NCI-H2107 (cell line): ENCODE measurements at places on chromosomes 2 and 18.

DNA sequence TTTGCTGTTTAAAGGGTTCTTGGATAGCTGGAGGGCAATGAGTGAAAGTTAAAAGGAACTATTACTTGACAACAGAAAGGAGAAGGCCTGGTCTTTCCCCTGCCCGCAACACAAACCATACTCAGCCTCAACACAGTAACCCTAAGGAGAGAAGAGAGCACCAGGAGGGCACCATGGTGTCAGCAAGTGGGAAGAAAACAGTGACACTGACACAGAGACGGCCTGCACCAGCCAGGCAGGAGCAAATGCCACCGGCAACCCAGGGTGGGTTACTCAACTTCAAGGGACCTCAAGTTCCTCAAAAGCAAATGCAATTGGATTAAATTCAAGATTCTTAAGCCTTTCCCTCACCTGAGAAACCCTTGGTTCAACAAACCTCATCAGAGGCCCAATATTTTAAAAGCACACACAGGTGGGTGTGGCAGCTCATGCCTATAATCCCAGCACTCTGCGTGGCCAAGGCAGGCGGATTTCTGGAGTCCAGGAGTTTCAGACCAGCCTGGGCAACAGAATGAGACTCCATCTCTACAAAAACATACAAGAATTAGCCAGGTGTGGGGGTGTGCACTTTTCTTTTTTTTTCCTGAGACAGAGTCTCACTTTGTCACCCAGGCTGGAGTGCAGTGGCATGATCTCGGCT, 52.3 kb downstream of the TFCP2L1 start:
- DNase-seq: no peak

DNA sequence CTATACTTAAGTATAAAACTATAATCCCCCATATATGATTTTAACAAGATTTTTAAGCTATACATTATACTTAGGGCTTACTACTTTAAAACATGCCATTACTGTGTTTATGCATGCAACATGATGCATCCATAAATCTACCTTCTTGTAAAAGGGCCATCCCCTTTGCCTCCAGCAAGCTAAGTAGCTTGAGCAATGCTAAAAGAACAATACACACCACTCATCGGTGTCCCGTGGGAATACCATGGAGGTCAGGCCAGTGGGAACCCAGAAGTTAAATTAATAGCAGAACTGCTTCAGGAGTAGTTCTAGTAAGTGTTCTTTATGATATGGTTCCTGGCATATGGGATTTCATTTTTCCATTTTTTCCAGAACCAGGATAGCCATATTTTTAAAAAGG, 37.8 kb downstream of the SH3RF3 start:
- peak; percentile 1 for DNase-seq

GRCh38 chr2:195330513-195330956, 326.5 kb upstream of the SLC39A10 start:
- DNase-seq: no peak

DNA sequence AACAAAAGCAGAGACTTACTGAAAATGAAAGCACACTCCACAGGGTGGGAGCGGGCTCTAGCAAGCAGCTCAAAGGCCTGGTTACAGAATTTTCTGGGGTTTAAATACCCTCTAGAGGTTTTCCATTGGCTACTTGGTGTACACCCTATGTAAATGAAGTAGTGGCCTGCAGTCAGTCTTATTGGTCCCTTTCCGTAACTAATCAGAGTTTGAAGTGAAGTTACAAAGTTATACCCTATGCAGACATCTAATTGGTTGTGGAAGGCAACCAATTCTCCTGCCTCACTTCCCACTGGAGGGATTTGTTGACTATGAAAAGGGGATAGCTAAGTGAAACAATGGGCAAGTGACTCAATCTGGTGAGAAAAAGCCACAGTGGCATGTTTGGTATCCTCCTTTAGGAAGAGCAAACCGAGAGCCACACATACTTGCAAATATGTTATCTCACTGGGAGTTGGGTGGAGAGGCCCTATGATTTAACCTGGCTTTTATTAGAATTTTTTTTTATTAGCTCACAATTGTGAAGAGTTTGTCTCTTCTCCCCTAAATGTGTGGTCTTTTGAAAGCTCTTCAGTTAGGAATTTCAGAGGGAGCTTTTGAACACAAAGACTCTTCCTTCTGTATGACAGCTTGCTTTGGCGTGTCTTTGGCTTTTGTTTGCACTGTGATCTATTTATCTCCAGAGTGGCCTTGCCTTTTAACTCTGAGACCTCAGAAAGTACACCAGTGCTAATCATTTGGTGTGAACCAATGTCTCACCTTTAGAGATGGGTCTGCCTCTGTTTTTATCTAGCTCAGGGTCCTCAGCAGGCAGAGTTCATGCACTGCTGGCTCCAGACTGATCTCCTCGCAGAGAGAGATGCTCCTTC, 69.6 kb downstream of the MAP4K4 start:
- DNase-seq: no peak

- no peak for DNase-seq
These were observed 4.2 kb downstream of the ALLC start for GRCh38 chr2:3662239-3662638.

DNA sequence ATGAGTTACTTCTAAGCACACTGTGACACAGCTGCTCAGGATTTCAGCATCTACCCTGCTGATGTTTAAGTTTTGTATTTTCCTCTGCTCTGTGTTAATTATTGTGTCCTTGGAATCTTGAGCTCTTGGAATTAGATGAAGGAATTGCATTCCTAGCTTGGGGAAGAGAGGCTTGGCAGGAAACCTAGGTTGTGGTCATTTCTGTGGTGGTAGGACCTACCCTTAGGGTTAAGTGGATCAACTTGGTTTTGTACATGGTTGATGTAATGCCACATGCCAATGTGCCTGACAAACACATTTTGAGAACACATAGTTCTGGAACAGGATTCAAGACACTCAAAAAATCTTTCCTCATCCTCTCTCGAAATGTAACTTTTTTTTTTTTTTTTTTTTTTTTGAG, 264.5 kb upstream of the MEX3C start:
- DNase-seq: no peak

DNA sequence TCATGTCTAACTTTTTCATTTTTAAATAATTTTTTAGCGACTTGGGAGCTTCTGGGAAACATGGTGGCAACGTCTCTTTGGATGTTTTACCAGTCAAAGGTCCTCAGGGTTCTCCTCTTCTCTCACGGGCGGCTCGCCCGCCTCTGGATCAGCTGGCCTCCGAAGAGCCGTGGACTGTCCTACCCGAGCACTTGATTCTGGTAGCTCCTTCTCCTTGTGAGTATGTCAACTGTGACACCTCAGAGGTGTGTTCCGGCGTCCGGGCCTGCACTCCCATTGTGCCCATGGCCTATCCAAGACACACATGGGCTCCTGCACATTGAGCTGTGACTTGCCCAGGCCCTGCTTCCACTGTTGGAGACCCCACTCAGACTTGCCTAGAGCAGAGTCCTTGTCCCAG, 104.3 kb downstream of the CEP192 start:
- DNase-seq: no peak

DNA sequence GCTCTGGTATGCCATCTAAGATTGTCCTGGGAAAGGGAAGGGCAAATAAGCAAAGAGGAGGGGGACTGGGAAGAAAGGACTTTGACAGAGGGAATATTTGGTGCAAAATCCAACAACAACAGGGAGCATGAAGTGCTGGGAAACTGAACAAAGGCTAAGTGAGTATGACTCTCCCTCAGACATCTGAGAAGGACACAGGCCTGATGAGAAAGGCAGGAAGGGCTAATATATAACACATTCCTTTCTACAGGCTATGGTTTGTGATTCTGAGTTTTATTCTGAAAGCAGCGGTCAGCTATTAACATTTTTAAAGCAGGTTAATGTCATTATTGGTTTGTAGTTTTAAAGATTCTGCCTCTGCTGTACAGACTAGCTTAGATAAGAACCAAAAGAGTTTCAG, 1579.5 kb downstream of the LRP1B start:
- DNase-seq: no peak

DNA sequence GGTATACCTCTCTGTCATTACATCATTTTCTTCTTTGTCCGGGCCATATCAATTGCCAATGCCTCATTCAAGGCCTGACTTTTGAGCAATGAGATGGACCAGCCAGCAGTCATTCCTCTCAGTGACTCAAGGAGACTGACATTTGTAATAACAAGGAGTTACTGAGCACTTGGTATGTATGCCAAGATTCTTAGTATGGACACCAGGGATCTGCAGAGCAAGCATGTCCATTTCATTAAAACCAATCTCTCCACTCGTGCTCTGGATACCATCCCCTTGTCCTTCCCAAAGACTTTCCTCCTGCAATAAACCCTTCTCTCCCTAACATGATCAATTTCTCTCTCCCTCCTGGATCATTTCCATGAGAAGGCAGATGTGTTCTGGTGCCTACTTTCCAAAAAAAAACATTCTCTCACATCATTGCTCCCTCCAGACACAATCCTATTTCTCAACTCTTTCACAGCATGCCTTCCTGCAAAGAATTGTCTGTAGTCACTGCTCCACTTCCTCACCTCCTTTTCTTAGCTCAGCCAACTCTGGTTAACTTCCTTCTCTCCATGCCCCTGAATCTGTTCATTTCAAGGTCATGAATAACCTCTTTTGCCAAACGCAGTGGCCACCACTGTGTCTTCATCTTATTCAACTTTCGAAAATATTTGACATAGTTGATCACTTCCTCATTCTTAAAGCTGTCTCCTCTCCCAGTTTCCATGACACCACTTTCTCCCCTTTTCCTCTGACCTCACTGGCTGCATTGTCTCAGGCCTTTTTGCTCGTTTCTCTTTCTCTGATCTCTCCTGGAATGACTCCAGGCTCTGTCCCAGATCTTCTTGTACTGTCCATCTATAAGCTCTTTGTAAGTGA, 102.8 kb upstream of the CYP1B1 start:
- DNase-seq: no peak

DNA sequence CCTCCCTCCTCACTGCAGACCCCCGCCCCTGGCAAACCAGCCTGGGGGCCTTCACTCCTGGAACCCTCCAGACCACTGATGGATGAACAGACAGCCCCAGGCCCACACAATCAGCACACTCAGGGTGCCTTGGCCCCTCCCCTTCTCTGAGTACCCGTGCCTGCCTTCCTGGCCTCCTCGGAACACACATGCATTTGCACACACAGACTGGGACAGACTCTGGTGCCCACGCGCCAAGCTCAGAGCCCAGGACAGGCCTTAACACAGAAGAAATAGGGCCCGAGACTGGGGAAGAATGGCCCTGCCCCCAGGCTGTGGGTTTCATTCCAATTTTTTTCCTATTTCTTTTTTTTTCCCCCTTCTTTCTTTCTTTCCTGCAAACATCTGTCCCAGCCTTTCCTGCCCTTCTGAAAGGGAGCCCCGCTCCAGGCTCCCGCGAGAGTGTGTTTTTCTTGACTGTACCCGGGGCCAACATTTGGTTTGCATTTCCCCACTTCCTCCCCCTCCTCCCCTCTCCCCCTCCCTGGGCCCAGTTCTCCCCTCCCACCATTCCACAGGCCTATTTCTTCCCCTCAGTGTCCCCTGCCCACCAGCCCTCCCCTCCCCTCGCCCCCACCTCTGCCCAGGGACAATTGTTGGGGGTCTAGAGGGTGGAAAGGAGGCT, 618 bp upstream of the TNS1 start:
- no peak for DNase-seq

- no peak for DNase-seq
These were observed 9.1 kb downstream of the CAPN14 start for GRCh38 chr2:31208240-31208639.

DNA sequence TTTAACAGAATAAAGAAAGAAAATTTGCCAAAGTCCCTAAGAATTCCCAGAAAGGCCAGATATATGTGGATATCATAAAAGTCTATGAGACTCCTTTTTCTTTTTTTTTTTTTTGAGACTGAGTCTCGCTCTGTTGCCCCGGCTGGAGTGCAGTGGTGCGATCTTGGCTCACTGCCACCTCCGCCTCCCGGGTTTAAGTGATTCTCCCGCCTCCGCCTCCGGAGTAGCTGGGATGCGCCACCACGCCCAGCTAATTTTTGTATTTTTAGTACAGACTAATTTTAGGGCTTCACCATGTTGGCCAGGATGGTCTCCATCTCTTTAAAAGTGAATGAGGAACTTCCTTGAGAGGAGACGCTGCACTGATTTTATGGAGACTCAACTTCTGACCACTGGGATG, 335.2 kb downstream of the FBXO15 start:
- no peak for DNase-seq

GRCh38 chr2:66125951-66126350, 309.0 kb upstream of the MEIS1 start:
- no peak for DNase-seq

GRCh38 chr2:96649342-96649741, 6.8 kb downstream of the FER1L5 start:
- DNase-seq: no peak

DNA sequence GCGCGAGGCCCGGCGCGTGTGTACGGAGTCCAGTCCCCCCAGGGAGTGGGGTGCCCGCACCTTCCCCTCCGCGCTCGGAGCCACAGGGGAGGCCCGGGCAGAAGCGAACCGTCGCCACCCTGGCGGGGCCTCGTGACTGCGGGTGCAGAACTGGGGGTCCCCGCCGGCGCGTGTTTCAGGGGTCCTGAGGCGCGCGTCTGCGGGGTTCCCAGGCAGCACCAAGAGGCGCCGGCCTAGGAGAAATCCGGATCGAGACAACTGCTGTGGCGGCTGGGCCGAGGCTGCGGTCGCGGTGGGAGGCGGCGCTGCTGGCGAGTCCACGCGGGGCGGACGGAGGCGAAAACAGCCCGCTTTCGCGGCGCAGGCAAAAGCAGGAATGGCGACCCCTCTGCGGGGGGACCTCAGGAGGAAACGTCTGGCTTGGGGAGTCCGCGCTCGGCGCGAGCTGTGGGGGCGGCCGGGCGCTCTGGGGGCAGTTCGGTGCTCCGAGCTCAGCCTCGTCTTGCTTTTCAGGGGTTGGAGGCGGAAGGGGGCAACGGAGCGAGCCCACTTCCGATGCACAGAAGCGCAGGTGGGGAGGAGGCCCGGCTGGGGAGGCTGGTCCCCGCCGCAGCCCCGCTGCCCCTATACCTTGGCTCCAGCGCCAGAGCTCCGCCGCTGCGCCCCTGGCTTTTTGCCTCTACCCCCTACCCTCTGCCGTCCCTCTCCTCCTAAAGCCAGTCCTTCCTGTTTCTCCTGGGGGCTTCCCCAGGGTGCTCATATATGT, 81.5 kb upstream of the LDLRAD4 start:
- DNase-seq: no peak

- DNase-seq: no peak
These were observed 215.7 kb upstream of the PARD3B start for GRCh38 chr2:204329532-204329931.

DNA sequence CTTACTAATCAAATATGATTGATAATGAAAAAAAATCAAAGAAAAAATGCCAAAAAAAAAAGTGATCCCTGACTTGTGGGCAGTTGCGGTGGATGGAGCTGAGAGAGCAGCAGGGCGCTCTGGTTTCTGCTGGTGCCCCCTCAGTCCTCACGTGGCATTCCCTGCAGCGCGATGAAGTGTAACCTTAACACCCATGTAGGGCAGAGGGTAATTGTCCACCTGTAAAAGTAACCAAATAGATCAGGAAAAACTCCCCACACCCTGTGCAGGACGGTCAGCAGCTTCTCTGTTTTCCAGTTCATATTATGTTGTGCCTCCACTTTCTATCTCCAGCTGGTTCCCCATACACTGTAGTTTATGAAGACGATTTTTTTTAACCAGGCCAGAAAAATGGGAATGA, 25.0 kb downstream of the COA5 start:
- no peak for DNase-seq

GRCh38 chr2:139609109-139609508, 828.9 kb upstream of the NXPH2 start:
- no peak for DNase-seq
